Vagina (tissue), 2 donors: ENCODE measurements at places on chromosomes 11 and 22. TPM values are rescaled to one million over a fixed set of nuclear protein-coding genes. Genes with fewer than 3 reads are reported as not detected.

DESI1 gene
- 20.6 TPM for total RNA-seq

MS4A4A gene
- 10.3 TPM for total RNA-seq

GRCh38 chr22:42172773-42173172, 42.2 kb upstream of the CYP2D6 start:
- H3K27me3 ChIP-seq = no peaks in the 10 kb centered on the region
- DNase-seq = no peak
- H3K4me3 ChIP-seq = no peak overlapping the region
- H3K36me3 ChIP-seq = no peaks in the 10 kb centered on the region

SCGB1C1 gene
- total RNA-seq = not detected

OR8A1 gene
- total RNA-seq = not detected

DNA sequence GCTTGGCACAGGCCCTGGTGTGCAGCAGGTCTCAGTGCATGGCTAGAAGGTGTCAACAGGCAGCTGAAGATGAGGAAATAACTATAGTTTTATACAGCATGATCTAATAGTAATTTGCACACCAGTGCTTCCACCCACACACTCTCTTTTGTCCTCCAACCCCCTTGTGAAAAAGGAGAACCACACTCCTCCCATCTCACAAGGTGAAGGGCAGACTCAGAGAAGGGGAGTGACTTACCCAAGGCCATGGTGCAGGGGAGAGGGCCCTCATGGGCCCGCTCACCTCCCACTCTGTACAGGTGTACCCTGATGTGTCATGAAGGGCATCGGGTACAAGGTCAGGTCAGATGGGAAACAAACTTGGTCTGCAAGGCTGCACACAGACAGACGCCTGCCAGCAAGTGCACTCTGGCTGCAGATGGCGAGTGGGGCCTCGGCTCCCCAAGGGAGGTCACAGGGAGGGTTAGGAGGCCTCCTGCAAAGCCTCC, 53.4 kb downstream of the DGCR2 start:
- peaks cover 7% of the 10 kb centered on the region for H3K4me1 ChIP-seq
- no peak for DNase-seq
- no peak overlapping the region for H3K4me3 ChIP-seq
- H3K27me3 ChIP-seq = no peaks in the 10 kb centered on the region

OR5M11 gene
- not detected for total RNA-seq

DNA sequence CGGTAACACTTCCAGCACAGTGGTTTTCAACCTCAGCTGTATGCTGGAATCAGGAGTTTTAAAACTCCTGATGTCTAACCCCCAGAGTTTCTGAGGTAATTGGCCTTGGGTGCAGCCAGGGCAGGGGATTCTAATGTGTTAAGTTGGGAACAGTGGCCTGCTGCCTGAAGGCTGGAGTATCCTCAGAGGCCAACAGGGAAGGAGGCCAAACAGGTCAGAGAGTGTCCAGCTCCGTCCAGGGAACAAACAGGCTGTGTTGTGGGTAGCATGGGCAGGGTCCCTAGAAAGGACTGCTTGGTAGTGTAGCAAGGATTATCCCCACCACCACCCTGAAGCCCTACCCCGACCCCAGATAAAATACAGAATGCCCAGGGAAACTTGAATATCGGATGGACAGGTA, 10.8 kb upstream of the DAGLA start:
- H3K4me3 ChIP-seq = no peak overlapping the region
- H3K27ac ChIP-seq = no peak overlapping the region
- no peaks in the 10 kb centered on the region for H3K4me1 ChIP-seq
- DNase-seq = no peak
- H3K36me3 ChIP-seq = no peaks in the 10 kb centered on the region

GRCh38 chr11:1292644-1293618, 16.5 kb downstream of the TOLLIP start:
- H3K36me3 ChIP-seq = peaks cover 7% of the 10 kb centered on the region
- H3K27ac ChIP-seq = no peak overlapping the region
- no peak for DNase-seq

MS4A3 gene
- not detected for total RNA-seq

SYT12 gene
- total RNA-seq = 0.49 TPM

DNA sequence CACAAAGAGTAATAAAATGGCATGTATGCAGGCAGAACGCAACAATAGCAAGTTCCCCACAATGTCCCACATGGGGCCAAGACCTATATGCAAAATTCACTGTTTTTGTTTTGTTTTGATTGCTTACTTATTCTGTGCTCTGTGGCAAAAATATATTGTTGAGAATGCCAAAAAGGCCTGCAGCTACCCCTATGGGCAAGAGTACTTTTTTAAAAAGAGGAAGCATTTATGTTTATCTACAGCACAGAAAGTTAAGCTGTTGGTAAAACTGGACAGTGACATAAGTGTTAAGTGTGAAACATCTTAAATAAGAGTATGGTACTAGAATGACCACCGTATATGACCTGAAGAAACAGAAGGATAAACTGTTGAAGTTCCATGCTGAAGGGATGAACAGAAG, 301.9 kb upstream of the ZC3H12C start:
- no peak overlapping the region for H3K27ac ChIP-seq
- H3K4me1 ChIP-seq = no peaks in the 10 kb centered on the region
- H3K36me3 ChIP-seq = no peaks in the 10 kb centered on the region
- no peak overlapping the region for H3K4me3 ChIP-seq

GRCh38 chr11:110858547-110858921, 146.3 kb upstream of the ARHGAP20 start:
- H3K36me3 ChIP-seq = no peaks in the 10 kb centered on the region
- peaks cover 39% of the 10 kb centered on the region for H3K4me1 ChIP-seq
- no peaks in the 10 kb centered on the region for H3K27me3 ChIP-seq

- no peak for DNase-seq
- H3K36me3 ChIP-seq = no peaks in the 10 kb centered on the region
- no peak overlapping the region for H3K4me3 ChIP-seq
- no peak overlapping the region for H3K27ac ChIP-seq
Measured at GRCh38 chr11:20672575-20672974, 3.2 kb downstream of the NELL1 start.

- H3K36me3 ChIP-seq = no peaks in the 10 kb centered on the region
- H3K27ac ChIP-seq = no peak overlapping the region
Measured at GRCh38 chr22:38114484-38115398, 4.3 kb upstream of the BAIAP2L2 start.

DNA sequence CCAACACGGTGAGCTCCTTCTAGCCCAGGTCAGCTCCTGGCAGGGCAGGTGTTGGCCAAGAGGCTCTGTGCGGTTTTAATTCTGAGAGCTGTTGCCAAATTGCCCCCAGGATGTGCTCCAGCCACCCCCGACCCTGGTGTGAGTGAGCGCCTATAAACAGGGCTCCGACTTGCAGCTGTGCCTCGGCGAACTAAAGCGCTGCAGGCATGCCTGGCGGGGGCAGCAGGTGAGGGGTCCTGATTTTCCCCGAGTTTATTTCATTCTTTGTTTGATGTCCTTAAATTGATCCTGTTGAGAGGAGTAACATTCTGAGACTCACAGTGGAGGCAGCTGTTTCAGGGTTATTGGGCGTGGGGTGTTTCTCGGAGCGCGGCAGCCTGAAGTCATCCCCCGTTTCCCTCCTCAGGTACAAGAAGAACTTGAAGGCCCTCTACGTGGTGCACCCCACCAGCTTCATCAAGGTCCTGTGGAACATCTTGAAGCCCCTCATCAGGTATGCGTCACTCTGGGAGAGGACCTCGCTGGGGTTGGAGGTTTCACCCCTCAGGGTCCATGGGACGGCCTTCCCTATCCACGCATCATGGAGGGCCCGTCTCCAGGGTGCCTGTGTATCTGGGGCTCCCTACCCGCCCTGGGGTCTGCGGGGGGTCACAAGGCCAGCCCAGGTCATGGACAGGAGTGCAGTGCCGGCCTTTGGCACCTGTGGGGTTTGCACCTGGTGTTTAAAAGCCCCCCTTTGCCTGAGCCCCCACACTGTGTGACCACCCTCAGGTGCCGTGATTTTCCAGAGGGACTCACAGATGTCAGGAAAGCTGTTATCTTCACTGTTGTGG, 62.1 kb downstream of the ARHGAP8 start:
- H3K4me3 ChIP-seq = no peak overlapping the region
- no peaks in the 10 kb centered on the region for H3K4me1 ChIP-seq
- H3K27me3 ChIP-seq = no peaks in the 10 kb centered on the region
- H3K27ac ChIP-seq = no peak overlapping the region
- H3K36me3 ChIP-seq = no peaks in the 10 kb centered on the region

- H3K4me3 ChIP-seq = no peak overlapping the region
- H3K27me3 ChIP-seq = no peaks in the 10 kb centered on the region
- no peak overlapping the region for H3K27ac ChIP-seq
- peaks cover 2% of the 10 kb centered on the region for H3K36me3 ChIP-seq
Measured at GRCh38 chr11:112235750-112236390, 9.6 kb downstream of the PTS start.

KIRREL3 gene
- total RNA-seq = not detected

MPPED1 gene
- total RNA-seq = 0.49 TPM

- H3K27me3 ChIP-seq = no peaks in the 10 kb centered on the region
- H3K27ac ChIP-seq = no peak overlapping the region
- no peaks in the 10 kb centered on the region for H3K36me3 ChIP-seq
- DNase-seq = no peak
- H3K4me3 ChIP-seq = no peak overlapping the region
- no peaks in the 10 kb centered on the region for H3K4me1 ChIP-seq
Measured at GRCh38 chr22:23639661-23640060, 7.5 kb upstream of the DRICH1 start.

- no peaks in the 10 kb centered on the region for H3K36me3 ChIP-seq
- no peak for DNase-seq
- H3K27ac ChIP-seq = no peak overlapping the region
- no peaks in the 10 kb centered on the region for H3K4me1 ChIP-seq
Measured at GRCh38 chr22:49590851-49591445, 236.7 kb downstream of the BRD1 start.

DNA sequence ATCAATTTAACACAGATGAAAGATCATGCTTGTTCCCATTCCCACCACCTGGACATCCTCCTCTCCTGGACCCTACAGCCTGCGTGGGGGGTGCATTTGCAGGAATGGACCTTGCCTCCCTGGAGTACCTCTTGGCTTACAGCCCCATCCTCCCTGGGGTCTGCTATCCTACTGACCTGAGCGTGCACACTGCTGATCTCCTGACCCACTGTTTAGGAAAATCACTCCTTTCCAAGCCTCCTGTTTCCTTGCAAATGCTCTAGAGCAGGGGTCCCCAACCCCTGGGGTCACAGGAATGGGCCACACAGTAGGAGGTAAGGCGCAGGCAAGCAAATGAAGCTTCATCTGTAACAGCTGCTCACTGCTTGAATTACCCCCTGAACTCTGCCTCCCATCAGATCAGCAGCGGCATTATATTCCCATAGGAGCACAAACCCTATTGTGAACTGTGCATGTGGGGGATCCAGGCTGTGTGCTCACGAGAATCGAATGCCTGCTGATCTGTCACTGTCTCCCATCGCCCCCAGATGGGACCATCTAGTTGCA, 88.2 kb upstream of the SEPTIN5 start:
- H3K27me3 ChIP-seq = no peaks in the 10 kb centered on the region
- no peak for DNase-seq
- no peaks in the 10 kb centered on the region for H3K36me3 ChIP-seq

JAML gene
- total RNA-seq = 17.2 TPM

DNA sequence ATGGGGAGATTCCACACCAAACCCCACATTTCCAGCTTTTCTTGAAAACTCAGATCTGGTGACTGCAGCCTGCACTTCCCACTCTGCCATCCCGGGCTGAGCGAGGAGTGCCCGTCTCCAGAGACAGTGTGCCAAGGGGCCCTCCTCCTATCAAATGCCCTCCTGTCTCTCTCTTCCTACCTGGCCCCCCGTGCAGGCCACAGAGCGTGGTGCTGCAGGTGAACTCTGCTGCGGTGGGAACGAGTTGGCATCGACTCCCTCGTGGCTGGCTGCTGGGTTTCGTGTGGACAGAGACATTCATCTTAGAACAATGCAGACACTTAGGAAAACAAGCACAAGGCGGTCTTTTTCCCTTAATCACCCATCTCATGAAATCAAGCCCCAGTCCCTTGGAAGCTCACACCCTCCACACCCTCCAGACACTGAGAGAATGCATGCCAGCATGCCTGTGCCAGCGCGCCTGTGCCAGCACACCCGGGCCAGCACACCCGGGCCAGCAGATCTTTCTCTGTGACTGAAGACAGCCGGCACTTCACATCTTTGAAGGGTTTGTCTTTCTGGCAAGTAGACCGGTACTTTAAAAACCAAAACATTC, 65.0 kb downstream of the PARVB start:
- DNase-seq = no peak
- peaks cover 48% of the 10 kb centered on the region for H3K4me1 ChIP-seq
- no peaks in the 10 kb centered on the region for H3K27me3 ChIP-seq

GRCh38 chr22:45226503-45227186, 14.0 kb downstream of the KIAA0930 start:
- H3K27ac ChIP-seq = peak overlapping the region; percentile 53
- no peaks in the 10 kb centered on the region for H3K36me3 ChIP-seq
- H3K4me1 ChIP-seq = peaks cover 49% of the 10 kb centered on the region
- no peak overlapping the region for H3K4me3 ChIP-seq

GRCh38 chr22:43004362-43005035, 10.4 kb downstream of the PACSIN2 start:
- H3K36me3 ChIP-seq = no peaks in the 10 kb centered on the region
- DNase-seq = no peak
- peaks cover 64% of the 10 kb centered on the region for H3K4me1 ChIP-seq
- no peak overlapping the region for H3K27ac ChIP-seq
- H3K27me3 ChIP-seq = no peaks in the 10 kb centered on the region

DNA sequence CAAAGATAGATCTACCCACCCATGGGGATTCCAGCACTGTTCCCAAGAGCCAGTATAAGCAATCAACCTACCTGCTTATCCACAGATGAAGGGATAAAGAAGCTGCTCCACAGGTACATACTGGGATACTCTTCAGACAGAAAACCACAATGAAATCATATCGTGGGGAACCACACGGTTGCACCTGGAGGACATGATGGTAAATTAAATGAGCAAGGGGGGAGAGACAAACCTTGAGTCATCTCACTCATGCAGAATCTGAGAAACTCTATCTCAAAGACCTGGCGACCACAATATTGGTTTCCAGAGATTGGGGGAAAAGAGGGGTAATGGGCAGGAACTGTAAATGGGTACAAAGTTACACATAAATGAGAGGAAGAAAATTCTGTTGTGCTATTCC, 14.5 kb downstream of the RGL4 start:
- H3K4me3 ChIP-seq = no peak overlapping the region
- peaks cover 64% of the 10 kb centered on the region for H3K36me3 ChIP-seq
- H3K27me3 ChIP-seq = no peaks in the 10 kb centered on the region
- no peak overlapping the region for H3K27ac ChIP-seq
- DNase-seq = no peak

- no peaks in the 10 kb centered on the region for H3K36me3 ChIP-seq
- peaks cover 17% of the 10 kb centered on the region for H3K4me1 ChIP-seq
- H3K27ac ChIP-seq = no peak overlapping the region
- H3K27me3 ChIP-seq = no peaks in the 10 kb centered on the region
- H3K4me3 ChIP-seq = no peak overlapping the region
- DNase-seq = no peak
Measured at GRCh38 chr11:86196085-86196696, 48.4 kb upstream of the EED start.

DNA sequence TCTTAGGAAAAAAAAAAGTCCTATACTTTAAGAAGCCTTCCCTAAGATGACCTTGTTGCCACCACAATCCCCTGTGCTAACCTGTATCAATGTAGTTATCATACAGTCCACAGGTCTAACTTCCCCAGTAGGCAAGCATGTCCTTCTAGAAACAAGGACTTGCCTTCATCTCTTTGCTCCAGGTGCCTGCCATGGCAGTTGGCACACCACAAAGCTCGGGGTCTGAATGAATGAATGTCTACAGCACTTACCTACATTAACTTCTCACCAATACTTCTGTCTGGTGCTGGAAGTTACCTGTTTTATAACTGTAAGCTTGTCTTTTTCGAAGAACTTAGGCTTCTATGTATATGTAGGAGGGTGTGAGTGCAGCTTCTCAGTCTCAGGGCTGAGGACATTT, 23.4 kb downstream of the CLPB start:
- H3K27me3 ChIP-seq = no peaks in the 10 kb centered on the region
- H3K4me3 ChIP-seq = no peak overlapping the region
- no peaks in the 10 kb centered on the region for H3K36me3 ChIP-seq
- H3K27ac ChIP-seq = no peak overlapping the region
- peaks cover 11% of the 10 kb centered on the region for H3K4me1 ChIP-seq

SYT7 gene
- total RNA-seq = 3.4 TPM
